Kidney (tissue), 22 donors: ENCODE measurements at places on chromosomes 16 and 17.

DNA sequence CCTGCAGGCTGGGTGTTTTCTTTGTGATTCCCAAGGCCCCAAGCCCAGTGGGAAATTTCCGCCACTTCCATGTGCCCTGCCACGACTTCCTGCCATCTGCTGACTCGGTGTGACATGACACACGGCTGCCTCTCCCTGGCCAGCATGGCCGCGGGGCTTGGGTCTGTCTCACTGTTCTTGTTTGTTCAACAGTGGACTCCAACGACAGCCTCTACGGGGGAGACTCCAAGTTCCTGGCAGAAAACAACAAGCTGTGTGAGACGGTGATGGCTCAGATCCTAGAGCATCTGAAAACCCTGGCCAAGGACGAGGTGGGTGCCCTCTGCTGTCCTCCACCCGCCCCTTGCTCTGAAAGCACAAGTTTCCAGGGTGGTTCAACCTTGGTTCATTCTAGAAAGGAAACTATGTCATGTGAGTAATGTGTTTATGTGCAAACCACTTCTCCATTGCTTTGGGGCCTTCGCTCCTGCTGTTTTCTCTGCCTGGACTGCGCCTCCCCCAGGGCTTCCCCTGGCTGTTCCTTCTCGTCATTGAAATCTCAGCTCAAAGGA, 26.8 kb downstream of the KNOP1 start:
- no peak for DNase-seq

DNA sequence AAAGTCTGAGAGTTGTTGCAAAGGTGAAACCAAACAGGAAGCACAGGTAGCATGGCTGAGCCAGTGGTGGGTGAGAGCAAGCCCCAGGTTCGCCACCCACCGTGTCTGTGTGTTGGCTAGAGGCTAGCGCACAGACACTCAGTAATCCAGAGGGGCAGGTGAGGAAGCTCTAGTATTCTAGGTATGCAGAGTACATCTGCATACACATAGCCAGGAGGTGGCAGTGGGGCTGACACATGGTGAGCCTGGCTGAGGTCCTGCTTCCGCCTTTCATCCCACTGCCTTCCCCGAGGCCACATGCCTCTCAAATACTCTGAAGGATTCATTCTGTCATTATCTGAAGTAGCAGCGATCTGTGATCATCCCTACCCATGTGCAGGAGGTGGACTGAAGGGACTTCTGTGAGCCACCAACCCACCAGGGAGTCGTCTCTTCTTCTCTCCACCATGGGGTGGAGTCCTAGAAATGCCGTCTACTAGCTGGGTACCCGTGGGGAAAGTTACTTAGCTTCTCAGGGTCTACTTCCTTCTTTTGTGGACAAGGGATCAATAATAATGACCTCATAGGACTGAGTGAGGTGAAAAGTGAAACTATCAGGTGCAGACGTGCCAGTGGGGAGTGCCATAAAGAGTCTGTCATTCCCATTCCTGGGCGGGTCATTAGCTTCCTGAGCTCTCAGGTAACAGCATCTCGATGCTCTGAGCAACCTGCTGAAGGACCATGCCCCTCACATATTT, 36.0 kb upstream of the ICAM2 start:
- DNase-seq, result no peak

DNA sequence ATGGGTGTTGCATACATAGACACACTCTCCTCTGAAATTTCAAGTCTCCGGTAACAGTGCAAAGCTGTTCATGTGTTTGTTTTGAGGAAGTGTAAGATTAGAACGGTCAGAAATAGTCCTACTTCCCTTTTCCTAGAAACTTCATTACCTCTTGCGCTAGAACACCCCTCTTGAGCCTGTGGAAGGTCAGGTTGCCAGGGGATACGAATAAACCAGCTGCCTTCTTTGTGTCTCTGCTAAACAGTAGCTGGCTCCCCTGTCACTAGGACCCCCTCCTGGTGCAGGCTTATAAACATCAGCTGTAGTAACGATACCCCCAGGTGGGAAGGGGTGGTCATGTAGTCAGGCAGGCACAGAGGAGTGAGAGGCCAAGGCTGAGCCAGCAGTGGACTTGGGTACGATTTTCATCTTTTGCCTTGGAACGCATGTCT, 113.4 kb upstream of the RCVRN start:
- peak; percentile 65 for DNase-seq

DNA sequence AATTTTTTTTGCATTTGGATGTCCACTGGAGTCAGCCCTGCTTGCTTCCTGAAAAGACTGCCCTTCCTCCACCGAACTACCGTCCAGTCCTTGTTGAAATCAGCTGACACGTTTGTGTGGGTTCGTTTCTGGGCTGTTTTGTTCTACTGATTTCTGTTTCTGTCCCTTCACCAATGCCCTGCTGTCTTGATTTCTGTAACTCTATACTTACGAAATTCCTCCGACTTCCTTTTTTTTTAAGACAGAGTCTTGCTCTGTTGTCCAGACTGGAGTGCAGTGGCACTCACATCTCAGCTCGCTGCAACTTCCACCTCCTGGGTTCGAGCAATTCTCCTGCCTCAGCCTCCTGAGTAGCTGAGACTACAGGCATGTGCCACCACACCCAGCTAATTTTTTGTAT, 8.4 kb upstream of the GAA start:
- DNase-seq, result no peak

DNA sequence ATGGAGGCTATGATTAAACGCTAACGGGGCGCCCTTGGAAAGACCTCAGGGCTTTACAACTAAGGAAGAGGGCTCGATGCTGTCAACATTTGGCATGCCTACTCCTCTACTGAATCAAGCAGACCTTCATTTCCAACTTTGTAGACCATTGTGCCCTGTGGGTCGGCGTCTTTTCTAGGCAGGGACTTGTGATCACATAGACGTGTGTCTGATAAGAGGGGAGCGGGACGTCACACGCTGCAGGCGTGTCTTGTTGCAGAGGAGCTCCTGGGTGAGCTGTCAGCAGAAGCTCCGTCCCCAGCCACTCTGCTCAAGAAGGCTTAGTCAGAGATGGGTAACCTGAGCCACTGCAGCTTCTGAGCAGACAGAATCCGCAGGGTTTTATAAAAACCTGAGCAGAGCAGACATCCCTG, 2.8 kb downstream of the MAPK8IP3 start:
- peak; percentile 56 for DNase-seq

DNA sequence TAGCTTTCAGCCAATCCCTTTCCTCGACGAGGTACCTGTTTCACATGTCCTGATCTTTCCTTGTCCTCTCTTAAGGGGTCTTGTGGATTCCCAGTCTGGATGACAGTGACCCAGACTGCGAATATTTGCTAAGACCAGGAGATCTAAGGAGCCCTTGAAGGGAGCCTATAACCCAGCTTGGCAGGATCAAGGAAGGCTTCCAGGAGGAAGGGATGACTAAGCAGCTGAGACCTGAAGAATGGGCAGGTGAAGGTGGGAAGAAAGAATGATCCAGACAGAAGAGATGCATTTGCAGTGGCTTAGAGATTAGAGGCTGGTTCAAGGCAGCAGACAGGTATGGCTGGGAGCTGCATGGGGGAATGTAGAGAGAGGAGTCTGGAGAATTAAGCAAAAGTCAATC, 1.9 kb upstream of the PDK2 start:
- DNase-seq, result no peak

DNA sequence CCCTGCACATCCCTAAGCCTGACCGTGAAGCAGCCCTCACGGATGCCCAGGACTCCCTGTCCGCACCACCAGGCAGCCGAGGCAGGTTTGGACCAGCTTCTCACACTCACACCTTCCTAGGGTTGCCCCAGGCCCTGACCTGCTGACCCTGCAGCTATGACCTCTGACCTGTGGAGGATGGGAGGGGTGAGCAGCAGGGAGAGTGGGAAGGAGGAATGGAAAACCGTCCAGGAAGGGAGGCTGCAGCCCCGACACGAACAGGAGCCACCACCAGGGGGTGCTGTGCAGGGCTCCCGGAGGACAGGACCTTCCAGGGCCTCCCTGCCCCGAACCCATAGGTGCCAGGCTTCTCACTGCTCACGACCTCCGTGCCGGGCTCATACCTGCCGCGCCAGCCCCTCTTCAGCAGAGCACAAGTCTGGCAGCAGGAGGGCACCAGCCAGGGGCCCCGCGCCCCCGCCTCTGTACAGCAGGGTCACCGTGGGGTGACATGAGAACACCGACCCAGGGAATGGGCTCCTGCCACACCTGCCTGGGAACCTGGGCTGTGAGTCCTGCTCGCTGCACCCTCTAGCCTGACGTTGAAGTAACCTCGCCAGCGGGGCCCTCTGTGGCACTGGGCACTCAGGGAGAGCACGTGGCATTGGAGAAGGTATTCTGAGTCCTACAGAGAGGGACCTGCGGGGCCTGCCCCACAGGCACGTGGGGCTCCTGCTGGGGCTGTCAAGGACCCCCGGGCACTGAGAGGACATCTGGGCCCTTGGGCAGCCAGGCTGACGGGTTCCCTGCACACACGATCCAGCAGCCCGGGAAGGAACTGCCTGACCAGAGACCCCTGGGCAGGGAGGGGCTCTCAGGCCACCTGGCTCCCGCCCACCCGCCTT, 37.6 kb downstream of the CTU2 start:
- DNase-seq, result peak; percentile 77

DNA sequence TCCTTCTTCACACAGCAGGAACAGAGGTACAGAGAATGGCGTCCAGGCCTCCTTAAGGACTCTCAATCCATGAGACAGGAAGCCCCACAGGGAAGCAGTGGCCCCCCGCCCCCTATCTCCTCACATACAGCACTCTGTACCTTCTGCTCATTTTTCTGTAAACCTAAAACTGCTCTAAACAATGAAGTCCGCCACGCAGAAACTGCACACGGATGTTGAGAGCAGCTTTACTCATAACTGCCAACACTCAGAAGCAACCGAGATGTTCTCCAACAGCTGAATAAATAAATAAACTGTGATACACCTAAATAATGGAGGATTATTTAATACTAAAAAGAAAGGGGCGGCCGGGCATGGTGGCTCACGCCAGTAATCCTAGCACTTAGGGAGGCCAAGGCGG, 9.9 kb downstream of the TBC1D16 start:
- DNase-seq, result no peak

- no peak for DNase-seq
Observed at GRCh38 chr17:75891022-75891604, 5.6 kb downstream of the TRIM65 start.

- no peak for DNase-seq
Observed at GRCh38 chr17:64572682-64573154, 65.9 kb downstream of the CEP95 start.

- no peak for DNase-seq
Observed at GRCh38 chr17:76969598-76970172, 101.5 kb downstream of the MGAT5B start.

DNA sequence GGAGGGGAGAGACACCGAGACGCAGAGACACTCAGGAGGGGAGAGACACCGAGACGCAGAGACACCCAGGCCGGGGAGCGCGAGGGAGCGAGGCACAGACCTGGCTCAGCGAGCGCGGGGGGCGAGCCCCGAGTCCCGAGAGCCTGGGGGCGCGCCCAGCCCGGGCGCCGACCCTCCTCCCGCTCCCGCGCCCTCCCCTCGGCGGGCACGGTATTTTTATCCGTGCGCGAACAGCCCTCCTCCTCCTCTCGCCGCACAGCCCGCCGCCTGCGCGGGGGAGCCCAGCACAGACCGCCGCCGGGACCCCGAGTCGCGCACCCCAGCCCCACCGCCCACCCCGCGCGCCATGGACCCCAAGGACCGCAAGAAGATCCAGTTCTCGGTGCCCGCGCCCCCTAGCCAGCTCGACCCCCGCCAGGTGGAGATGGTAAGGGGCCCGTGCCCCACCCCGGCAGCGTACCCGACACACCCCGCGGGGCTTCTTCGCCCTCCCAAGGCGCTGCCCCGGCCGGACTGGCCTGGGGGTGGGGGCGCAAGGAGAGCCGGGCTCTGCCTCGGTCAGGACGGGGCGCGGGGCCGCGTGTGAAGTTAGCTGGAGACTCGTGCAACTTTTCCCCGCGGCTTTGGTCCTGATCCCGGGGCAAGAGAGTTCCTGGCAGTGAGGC, 427 bp downstream of the PPP1R1B start:
- DNase-seq, result no peak

- no peak for DNase-seq
Observed at GRCh38 chr17:43915559-43915958, 8.2 kb upstream of the MPP2 start.

- no peak for DNase-seq
Observed at GRCh38 chr16:50393858-50394802, 25.3 kb upstream of the BRD7 start.

- no peak for DNase-seq
Observed at GRCh38 chr16:1920727-1921171, 2.5 kb upstream of the HS3ST6 start.

DNA sequence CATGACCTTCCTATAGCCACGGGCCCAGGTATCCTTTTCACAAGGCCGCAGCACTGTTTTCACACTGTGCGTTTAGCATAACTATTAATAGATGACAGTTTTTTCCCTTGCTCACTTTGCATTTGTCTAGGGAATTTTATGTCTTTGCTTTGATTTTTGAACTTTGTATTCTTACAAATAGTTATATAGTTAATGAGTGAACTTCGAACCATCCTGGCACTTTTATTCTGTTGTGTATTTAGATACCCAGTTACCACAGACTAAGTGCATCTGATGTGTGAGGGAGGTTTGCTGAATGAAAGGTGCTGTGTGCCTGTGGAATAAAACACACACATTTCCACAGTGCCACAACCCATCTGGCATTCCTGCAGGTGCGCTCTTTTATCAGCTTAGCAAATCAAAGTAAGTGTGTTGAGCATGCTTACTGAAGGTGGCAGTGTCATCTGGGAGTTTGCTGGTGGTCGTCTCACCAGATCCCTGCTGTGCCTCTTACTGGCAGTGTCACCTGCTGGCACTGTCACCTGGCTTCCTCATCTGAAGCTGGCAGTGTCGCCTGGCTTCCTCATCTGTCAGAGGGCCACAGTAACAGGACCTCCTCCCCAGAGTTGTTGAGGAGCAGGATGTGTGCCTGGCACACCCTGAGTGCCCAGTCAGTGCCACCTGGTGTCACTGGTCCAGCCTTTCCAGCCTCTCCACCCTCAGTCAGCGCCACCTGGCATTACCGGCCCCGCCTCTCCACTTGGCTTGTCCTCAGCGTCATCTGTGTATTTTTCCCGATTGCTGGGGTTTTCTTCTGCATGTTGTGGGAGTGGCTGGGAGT, 37.6 kb downstream of the USP10 start:
- DNase-seq, result no peak

GRCh38 chr17:48262982-48263730, 155.6 kb downstream of the SNX11 start:
- DNase-seq, result no peak

GRCh38 chr17:530851-531250, 178.2 kb upstream of the RPH3AL start:
- peak; percentile 28 for DNase-seq

- peak; percentile 100 for DNase-seq
Observed at GRCh38 chr17:81394921-81395599, at the start of gene BAHCC1. Gene BAHCC1, plus strand, starts transcription at chr17:81395457. Its CDS starts 4,283 bp downstream, at chr17:81399740.

DNA sequence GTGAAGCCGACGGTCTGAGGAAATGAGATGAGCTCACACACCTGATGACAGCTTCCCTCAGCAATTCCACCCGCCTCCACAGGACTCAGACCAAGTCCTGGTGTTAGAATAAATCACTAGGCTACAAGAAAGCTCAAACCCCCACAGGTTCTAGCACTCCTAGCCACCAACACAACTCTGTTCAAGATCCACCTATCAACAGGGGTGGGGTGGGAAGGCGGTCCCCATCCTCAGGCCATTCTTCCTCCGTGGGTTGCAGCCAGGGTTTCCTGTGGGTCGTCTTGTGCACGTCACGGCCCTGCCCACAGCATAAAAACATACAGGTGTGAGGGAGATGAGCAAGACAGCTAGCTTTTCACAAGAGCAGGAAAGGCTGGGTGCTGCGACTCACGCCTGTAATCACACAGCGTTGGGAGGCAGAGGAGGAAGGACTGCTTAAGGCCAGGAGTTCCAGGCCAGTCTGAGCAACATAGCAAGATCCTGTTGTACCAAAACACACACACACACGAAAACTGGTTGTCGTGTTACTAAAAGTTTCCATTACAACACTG, 81.1 kb downstream of the ANKRD11 start:
- no peak for DNase-seq

GRCh38 chr16:66231452-66232160, 134.9 kb upstream of the CDH5 start:
- DNase-seq, result peak; percentile 38
